Smooth muscle cell of trachea (primary cell): ENCODE measurements at places on chromosomes 2 and 18. TPM values are rescaled to one million over a fixed set of nuclear protein-coding genes. Genes with fewer than 3 reads are reported as not detected.

The C2orf81 gene
- 1.5 and 2.0 TPM in 2 replicates for total RNA-seq

The MREG gene
- 6.5 and 7.6 TPM in 2 replicates for total RNA-seq

The KLHL14 gene
- not detected in 2 replicates for total RNA-seq

The DPP4 gene
- 81.4 and 163 TPM in 2 replicates for total RNA-seq

The PTMA gene
- 402 and 915 TPM in 2 replicates for total RNA-seq

The GPR155 gene
- total RNA-seq: 4.5 and 7.1 TPM in 2 replicates
